Activated T-cell treated with anti-CD3 and anti-CD28 coated beads for 24 hours (primary cell): ENCODE measurements at places on chromosomes 5 and 9.

- DNase-seq, result no peak
Measured at GRCh38 chr9:119284587-119285337, 84.5 kb downstream of the BRINP1 start.

DNA sequence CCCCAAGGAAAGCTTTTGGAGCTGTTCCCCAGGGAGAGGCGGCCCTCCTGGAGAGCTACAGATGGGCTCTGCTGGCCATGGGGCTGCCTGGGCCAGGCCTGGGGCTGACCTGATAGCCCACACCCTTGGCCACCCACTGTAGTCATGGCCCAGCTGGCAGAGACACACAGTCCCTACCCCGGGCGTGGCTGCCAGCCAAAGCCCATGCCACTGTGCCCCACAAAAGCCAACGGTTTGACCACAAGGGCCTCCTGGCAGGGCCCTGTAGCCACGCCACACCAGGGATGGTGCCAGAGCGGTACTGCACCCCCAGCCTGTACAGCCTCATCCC, 15.2 kb downstream of the NACC2 start:
- no peak for DNase-seq

GRCh38 chr5:172721455-172722326, 49.3 kb downstream of the DUSP1 start:
- no peak for DNase-seq

DNA sequence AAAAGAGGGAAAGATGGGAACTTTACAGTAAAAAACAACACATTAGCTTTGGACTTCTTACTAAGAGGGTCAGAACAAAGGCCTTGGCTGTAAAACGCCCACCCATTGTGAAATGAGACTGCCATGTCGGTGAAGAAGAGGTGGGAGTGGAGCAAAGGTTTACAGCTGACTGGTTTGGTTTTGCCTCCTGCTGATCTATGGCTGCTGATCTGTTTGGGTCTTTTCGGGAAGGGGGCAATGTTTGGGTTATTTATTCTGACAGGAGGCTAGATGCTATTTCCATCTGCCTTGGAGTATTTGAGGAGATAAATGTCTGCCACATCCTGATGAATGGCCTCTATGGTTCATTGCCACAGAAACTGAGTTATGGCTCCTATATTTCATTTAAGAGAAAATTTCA, 408.7 kb downstream of the TLE4 start:
- DNase-seq, result no peak

- DNase-seq, result no peak
Measured at GRCh38 chr5:112366987-112367386, 52.1 kb downstream of the EPB41L4A start.

DNA sequence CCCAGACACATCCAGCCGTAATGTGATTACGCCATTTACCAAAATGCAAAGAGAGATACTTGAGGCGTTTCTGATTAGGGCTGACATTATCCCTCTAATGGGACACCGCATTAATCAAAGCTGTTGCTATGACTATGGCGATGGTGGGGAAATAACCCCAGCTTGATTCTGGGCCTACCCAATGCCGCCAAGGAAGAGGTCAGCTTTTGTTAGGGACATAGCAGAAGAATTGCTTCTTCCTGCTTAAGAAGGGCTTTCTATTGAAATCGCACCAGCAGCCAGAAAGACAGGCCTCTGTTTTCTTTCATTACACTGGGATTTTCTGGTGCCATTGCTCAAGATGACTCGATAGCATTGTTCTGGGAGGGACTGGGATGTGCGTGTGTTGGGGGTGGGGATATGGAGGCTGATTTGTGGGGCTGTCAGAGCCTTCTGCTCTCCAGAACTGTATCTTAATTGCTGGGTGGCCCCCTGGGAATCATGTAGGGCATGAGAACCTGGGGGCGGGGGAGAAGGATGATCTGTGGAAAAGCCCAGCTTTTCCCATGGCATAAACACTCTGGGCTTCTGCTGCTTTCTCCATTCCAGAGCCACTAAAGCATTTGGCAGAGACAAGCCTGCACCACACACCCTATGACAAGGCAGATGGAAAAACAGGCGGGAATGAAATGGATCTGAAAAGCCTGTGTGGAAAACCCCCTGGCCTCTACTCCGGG, 106.5 kb upstream of the RAD23B start:
- DNase-seq, result no peak

DNA sequence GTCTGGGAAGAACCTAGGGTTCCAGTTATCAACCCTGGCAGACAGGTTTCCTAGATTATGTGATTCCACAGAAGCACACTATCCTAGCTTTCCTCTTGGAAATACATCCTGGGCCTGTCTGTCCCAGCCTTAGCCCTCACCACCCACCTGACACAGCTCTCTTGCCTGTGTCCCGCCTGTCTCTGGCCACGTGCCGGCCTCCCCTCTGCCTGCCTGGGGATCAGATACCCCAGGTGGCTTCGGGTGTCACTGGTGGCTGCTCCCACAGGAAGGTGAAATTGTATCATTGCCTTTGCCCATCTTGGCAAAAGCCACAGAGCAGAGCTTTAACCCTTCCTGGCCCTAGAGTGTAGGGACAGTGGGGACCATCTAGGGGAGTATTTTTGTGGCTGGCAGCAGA, 6.2 kb downstream of the COL27A1 start:
- no peak for DNase-seq

DNA sequence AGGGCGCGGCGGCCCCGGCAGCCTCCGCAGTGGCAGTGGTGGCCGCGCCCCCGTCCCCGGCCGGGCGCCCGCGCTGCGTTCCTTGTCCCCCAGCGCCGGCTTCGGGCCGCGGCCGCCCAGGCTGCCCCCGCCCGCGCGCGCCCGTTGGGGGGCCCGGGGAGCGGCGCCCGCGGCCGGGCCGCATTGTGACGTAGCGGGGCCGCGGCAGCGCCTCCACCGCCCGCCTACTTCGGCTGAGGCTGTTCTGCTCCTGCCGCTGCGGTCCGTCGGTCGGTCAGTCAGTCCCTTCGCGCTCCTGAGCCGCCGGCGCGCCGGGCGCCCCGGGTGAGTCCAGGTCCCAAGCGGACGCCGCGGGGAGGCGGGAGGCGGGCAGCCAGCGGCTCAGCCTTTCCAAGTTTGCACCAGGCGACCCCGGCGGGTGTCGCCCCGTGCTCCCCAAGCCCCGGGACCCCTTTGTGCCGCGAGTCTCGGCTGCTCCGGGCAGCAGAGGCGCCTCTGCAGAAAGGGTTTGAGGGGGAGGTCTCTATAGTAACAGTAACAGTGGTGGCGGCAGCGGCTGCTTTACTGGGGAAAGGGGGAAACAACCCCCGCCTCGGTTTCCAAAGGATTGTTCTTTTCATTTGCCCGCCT, at the start of gene SNCAIP:
SNCAIP (plus strand) TSS at position 277 of the 630 bp plus-strand sequence. CDS start 78,898 bp downstream, outside the sequence.
- DNase-seq, result no peak

- no peak for DNase-seq
Measured at GRCh38 chr5:98556712-98557111, 216.8 kb upstream of the RGMB start.

GRCh38 chr5:9533096-9533495, 12.8 kb downstream of the SEMA5A start:
- DNase-seq, result no peak
